ENCODE measurements at places on chromosomes 2 and 18. TPM values are rescaled to one million over a fixed set of nuclear protein-coding genes. Genes with fewer than 3 reads are reported as not detected.

- no peak overlapping the region for H3K4me3 ChIP-seq
- peaks cover 48% of the 10 kb centered on the region for H3K27me3 ChIP-seq
- peaks cover 11% of the 10 kb centered on the region for H3K4me1 ChIP-seq
- DNase-seq, result no peak
Measured at GRCh38 chr2:121309801-121310200, 24.8 kb upstream of the TFCP2L1 start.

DNA sequence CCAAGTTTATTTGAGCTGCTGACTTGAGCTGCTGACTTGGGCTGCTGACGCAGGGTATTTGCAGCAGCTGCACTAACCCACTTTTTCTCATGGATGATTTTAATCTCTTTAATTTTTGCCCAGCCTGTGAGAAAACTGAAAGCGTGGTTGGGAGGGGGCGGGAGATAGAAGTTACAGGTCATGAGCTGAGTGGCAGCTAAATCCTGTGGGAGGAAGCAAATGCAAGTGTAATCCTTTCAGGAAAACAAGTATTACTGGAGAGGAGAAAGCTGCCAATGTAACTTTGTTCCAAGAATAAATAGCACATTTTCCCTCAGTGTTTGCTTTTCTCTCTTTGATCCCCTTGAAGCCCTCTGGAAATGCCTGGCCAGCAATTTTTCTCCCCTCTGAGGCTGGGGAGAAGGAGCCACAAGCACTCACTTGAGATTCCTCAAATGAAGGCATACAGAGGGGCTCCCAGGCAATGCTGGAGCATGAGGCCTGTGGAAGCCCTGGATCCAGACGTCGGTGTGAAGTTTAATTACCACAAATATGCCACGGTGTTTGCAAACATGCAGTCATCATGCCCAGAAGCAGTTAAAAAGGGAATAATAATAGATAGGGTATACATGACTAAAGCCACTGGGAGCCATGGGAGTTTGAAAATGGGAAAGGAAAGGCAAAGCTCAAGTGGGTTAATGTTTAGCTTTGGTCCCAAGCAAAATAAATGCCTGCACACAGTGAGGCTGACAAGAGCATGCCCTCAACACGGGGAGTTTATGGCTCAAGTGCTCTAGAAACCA, 10.4 kb upstream of the EVA1A start:
- H3K27ac ChIP-seq, result no peak overlapping the region
- H3K4me1 ChIP-seq, result peaks cover 2% of the 10 kb centered on the region
- no peak overlapping the region for H3K4me3 ChIP-seq
- H3K27me3 ChIP-seq, result peaks cover 9% of the 10 kb centered on the region
- no peaks in the 10 kb centered on the region for H3K36me3 ChIP-seq

GRCh38 chr2:17853799-17854198, 24.7 kb upstream of the KCNS3 start:
- H3K36me3 ChIP-seq, result no peaks in the 10 kb centered on the region
- no peak overlapping the region for H3K4me3 ChIP-seq
- H3K27me3 ChIP-seq, result peaks cover 16% of the 10 kb centered on the region
- H3K27ac ChIP-seq, result no peak overlapping the region
- no peak for DNase-seq
- no peaks in the 10 kb centered on the region for H3K4me1 ChIP-seq

- H3K27ac ChIP-seq, result no peak overlapping the region
- H3K36me3 ChIP-seq, result peaks cover 3% of the 10 kb centered on the region
- peaks cover 9% of the 10 kb centered on the region for H3K4me1 ChIP-seq
- no peaks in the 10 kb centered on the region for H3K27me3 ChIP-seq
- H3K4me3 ChIP-seq, result no peak overlapping the region
- DNase-seq, result no peak
Measured at GRCh38 chr2:217398860-217399259, 539.0 kb upstream of the TNP1 start.

GPR17 gene
- not detected for total RNA-seq

ASB18 gene
- not detected for total RNA-seq
